Fibroblast of skin of back (primary cell): ENCODE measurements at places on chromosomes 5 and 9.
A peak's percentile ranks its signal among the peaks of the same experiment; 100 is the strongest.

DNA sequence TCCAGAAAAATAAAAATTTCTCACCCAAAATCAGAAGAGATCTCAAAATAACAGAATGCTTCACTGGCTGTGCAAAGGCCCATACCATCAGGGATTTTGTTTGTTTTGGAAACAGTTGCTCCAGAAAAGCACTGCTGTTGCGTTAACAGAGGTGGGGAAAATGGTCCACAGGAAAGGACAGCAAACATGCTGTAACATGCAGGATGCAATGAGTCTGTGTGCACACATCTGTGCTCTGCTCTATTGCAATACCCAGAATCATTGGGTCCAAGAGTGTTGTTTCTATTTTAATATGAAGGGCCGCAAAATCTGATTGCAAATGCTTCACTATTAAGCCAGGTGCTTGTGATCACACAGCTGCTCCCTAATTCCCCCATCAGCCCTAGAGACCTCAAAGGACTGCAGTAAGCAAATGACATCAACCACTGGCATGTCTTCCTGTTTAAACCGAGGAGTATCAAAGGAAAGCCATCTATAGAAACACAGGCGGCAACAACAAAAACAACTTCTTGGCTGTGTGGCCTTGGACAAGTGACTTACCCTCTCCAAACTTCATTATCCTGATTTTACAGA, 141.0 kb downstream of the DCP2 start:
- DNase-seq = no peak

- peak; percentile 16 for DNase-seq
These were observed 159.8 kb downstream of the ZSWIM6 start for GRCh38 chr5:61491861-61492260.

DNA sequence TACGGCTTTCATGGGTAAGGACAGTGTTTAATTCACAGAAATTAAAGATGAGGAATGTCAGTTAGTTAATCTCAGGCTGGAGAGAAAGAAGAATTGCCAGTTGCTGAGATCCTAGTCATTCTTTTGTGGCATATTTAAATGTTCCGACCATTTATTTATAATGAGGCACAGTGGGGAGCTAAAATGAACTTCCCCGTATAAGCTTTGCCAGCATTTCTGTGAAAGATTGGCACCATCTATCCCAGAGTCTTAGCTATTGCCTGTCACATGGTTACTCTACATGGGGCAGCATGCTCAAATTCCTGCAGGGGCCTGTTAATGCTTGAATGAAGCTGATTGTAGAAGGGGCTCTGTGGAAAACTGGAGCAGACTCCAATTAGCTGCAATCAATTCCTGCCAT, 314.1 kb downstream of the PRELID2 start:
- no peak for DNase-seq

GRCh38 chr9:129316281-129317030, 138.4 kb upstream of the IER5L start:
- no peak for DNase-seq

- no peak for DNase-seq
These were observed 60.9 kb upstream of the ROR2 start for GRCh38 chr9:92010705-92011536.

DNA sequence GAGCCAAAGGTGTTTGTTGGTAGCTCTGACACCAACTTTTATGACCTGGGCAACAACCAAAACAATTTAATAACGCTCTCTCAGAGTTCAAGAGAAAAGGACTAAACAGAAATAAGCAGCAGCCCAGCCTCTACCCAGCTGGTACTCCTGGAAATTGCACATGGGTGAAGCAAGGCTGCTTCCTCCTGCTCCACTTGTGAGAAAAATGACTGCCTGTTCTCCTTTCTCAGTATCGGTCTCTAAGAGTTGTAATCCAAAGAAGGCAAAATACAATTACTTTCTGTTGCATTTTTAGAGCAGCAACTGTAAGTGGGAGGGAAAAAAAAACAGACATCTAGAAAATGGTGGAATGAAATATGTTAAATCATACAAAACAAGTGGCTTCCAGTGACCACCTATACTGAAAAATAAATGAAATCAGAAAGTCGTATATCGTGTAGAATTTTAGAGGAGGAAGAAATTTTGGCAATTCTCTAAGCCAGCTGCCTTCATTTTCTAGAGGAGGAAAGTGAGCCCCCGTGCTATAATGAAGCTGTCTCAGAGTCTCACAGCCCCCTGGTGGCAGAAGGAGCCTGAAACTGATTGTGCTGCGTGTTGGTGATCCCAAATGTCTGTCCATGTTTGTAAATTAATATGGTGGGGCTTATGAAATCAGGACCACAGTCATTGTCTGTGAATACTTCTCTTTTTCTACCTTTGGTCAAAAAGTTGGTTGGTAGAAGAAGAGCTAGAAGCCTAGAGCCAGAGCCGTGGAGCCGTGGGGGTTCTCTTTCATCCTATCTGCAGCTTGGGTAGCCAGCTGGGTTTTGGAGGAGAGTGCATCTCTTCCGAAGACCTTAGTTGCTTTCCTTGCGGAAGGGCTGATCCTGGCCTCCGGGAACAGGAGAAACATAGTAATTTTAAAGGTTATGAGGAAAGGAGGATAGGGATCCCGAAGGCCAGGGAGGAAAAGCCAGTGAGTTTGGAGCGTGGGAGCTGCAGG, 139.9 kb downstream of the PIP5K1B start:
- peak; percentile 9 for DNase-seq

GRCh38 chr5:140246378-140247122, 56.4 kb downstream of the PFDN1 start:
- peak; percentile 86 for DNase-seq

DNA sequence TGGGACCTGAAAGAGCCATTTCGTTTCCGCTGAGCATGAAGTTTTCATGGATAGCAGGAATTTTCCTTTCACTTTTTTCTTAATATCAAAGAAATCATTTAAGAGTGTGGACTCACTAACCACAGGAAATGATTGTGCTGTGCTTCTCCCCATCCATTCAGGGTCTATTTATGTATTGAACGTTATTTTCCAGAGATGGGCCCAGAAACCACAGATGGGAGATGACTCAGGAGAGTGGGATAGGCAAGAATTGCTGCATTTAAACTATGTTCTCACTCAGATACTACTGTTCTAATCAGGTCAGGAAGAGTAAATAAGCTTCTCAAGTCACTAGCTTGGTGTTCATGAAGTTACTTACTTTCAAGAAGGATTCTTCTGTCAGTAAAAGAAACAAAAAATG, 763.8 kb downstream of the DTWD2 start:
- peak; percentile 86 for DNase-seq

GRCh38 chr5:61004448-61004847, 59.4 kb downstream of the NDUFAF2 start:
- DNase-seq = no peak

GRCh38 chr9:27395484-27395921, 98.6 kb upstream of the EQTN start:
- DNase-seq = no peak

DNA sequence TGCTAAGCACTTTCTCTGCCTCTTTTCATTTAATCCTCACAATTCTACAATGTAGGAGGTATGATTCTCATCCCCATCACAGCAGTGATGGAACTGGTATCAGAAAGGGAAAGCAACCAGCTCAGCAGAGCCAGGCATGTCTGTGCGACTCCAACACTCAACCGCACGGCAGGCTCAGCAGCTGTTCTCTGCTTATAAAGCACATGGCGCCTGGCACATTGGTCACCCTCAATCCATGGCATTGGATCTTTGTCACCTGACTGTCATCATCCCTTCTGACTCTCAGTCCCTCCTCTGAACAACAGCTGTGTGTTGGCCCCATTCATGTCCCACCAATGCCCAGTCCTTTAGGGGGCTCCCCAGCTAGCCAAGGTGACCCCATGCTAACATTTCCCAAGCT, 45.1 kb upstream of the HAND1 start:
- no peak for DNase-seq

DNA sequence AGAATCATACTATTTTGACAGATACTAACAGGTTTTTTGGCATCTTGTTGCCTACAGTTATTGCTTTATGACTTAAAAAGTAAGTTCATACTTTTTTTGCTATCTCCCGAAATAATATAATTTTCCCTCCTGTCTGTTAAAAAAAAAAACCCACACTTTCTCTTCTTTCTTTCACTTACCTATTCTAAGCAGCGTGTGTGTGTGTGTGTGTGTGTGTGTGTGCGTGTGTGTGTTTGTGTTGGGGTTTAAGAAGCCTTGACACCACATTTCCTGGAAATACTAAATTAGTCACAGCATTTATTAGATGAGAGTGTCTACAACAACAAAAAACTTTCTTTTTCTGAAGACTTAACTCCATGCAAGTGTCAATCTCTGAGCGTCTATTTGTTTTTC, 12.4 kb downstream of the TNFAIP8 start:
- no peak for DNase-seq

DNA sequence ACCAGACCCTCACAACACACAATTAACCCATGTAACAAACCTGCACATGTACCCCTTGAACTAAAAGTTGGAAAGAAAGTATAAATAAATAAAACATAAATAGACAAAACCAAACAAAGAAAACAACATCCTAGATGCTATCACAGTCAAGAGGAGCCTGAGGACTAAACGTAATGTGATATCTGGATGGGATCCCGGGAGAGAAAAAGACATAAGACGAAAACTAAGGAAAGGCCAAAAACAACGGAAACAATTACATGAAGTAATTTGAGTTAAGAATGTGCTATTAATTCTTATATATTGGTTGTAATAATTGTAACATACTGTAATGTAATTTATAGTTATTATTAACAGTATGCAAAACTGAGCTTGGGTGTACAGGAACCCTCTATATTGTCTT, 793.9 kb downstream of the SEMA5A start:
- DNase-seq = no peak

DNA sequence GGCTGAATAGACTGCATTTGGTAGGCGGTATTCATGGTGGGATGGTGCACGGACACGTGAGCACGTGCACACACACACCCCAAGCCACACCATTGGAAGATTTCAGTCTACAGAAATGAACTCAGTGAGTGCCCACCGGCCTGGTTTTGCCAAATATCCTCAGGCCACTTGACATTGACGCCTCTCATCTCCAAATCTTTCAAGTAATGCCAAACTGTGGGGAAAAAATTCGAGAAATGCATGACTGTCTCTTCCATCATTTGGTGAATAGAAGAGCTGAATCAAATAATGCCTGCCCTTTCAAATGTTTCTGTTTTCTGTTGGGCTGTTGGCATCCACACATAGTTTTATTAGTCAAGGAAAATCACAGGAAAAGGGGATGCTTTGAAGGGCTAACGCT, 182.3 kb upstream of the EFNA5 start:
- no peak for DNase-seq

DNA sequence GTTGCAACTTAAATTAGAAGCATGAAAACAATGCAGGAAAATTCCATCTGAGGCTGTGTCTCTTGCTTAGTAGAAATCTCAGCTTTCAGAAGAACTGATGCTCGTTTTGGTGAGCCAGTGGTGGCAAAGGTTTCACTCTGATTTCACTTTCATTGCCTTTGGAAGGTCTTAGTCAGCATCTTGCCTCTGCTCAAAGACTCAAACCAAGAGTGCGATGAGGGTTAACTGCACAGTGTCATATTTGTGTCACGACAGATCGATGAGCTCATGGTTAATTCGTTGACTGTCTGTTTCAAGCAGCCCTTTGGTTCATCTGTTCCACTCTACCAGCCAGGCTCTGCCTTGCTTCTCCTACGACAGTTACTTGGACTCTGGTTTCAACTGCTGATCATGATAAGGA, 331.3 kb upstream of the KIF2A start:
- no peak for DNase-seq

DNA sequence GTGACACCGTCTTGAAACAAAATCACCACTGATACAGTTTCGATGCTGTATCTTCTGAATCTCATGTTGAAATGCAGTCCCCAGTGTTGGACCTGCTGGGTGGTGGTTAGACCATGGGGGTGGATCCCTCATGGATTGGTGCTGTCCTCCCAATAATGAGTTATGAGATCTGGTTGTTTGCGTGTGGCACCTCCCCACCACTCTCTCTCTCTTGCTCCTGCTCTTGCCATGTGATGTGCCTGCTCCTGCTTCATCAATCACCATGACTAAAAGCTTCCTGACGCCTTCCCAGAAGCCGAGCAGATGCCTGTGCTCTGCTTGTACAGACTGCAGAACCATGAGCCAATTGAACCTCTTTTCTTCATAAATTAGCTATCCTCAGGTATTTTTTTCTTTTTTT, 15.2 kb upstream of the C5orf15 start:
- no peak for DNase-seq

DNA sequence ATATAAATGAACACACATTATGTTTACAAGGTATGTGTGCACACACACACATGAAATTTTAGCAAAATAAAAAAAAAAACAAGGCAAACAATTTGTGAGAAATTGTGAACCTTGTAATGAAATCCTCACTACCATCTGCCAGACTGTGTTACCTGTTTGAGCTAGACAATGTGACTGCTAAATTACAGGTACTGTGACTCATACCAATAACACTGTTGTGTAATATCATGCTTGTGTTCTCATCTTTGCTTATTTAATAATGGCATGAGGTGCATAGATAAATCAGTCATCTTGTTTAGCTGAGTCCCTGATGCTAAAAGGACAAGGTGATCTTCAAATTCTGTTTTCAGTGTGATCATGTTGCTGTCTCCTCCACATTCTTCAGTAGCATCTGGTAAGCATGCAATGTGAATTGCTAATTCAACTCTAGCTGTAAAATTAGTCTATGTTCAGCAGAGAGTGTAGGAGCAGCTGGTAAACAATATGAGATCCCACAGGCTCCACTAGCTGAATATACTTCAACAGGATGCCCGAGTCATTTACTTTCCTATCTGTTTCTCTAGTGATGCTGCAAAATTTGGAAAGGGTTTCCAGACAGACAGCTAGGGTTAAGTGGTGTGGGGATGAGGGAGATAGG, 966.3 kb upstream of the C9orf72 start:
- DNase-seq = no peak

DNA sequence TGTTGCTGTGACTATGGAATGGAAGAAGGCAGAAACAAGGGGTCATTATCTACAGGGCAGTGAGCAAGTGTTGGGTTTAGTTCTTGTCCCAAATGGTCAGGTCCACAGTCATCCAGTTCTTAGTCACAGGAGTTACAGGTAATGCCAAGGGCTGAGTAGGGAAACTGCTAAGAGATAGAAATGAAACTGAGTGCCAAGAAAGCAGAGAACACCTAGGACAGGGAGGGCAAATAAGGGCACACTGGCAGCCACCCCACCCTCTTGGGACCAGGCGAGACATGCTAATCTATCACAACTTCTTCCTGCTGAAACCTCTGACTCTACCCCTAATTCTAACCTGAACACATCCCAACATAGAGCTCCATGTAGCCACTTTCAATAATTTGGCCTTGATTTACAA, 103.2 kb downstream of the KLF4 start:
- no peak for DNase-seq

DNA sequence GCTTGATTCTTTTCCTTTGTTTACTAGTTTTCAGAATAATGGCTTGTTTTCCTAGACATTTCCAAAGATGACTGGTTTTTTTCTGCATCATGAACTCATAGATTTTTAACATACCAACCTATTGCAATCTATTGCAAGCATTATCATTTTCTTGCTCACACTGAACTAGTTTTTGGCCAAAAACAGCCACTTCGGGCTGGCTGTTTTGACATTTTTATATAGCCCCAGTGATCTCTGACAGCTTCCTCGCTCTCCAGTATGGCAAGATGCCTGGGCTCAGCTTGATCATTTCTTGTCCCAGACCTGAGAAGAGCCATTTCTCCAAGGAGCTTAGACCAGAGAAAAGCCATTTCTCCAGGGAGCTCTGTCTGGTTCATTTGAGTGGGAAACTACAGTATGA, 94.3 kb upstream of the MAMDC2 start:
- DNase-seq = peak; percentile 65

- no peak for DNase-seq
These were observed 65.7 kb downstream of the GABRA6 start for GRCh38 chr5:161751265-161751664.

GRCh38 chr5:137075163-137075970, 423.8 kb downstream of the SPOCK1 start:
- peak; percentile 36 for DNase-seq
